ENCODE measurements at places on chromosomes 12 and 14.

DNA sequence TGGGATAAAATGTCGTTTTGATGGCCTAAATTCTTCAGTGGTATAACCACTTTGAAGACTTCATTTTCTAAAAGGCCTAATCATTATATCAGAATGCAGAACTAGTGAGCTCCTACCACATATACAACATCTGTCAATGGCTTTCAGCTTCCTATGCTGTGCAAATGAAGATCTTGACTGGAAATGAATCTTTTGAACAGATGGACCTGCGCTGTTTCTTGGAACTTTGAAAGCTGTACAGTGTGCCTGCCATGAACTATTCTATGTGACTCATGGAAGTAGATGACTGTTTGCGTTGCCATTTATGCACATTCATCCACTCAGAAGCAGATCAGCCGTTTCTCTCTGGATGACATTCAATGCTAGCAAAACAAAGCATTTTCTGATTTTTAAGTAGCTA lies 542.2 kb upstream of the USP15 start:
- DNase-seq, result no peak

GRCh38 chr12:102182635-102183034 lies 15.0 kb downstream of the PMCH start:
- DNase-seq, result no peak

GRCh38 chr12:101697930-101698799 lies 725 bp downstream of the CHPT1 start:
- no peak for DNase-seq

- DNase-seq, result no peak
Observed at GRCh38 chr14:87998482-87998881, 5.5 kb upstream of the GALC start.

- no peak for DNase-seq
Observed at GRCh38 chr12:78060186-78060585, 229.5 kb downstream of the NAV3 start.

GRCh38 chr14:65162031-65162430 lies 59.7 kb upstream of the MAX start:
- no peak for DNase-seq

DNA sequence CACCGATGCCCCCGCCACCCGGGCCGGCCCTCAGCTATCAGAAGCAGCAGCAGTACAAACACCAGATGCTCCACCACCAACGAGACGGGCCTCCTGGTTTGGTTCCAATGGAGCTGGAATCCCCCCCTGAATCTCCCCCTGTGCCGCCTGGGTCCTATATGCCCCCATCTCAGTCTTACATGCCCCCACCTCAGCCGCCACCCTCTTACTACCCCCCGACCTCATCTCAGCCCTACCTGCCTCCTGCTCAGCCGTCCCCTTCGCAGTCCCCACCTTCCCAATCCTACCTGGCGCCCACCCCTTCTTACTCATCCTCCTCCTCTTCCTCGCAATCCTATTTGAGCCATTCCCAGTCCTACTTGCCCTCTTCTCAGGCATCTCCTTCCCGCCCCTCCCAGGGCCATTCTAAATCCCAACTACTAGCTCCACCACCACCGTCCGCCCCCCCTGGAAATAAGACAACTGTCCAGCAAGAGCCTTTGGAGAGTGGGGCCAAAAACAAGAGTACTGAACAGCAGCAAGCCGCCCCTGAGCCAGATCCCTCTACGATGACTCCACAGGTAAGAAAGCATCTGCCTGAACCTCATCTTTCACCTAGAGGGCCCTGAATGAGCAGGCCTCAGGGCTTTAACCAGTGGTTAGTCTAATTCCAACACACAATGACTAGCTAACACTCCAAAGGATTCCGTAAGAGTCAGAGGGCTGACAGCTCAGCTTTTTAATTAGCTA lies 851 bp downstream of the YLPM1 start:
- no peak for DNase-seq

GRCh38 chr12:25970082-25970481 lies 11.6 kb downstream of the RASSF8 start:
- no peak for DNase-seq

DNA sequence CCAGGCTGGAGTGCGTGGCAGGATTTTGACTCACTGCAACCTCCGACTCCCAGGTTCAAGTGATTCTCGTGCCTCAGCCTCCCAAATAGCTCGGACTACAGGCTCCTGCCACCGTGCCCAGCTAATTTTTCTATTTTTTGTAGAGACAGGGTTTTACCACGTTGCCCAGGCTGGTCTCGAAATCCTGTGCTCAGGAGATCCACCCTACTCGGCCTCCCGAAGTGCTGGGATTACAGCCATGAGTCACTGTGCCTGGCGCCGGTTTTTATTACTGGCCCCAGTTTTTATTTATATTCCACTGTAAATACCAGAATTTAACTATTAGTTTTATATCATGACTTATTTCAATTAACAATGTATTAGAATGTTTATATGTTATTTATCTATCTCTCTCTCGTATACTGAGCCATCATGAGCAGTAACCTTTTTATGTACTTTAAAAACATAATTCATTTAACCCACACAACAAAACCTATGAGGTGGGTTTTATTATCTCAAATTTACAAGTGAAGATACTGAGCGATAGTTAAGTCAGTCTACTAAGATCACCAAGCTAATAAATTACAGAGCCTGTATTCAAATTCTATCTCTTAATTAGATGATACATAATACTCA lies 47.8 kb downstream of the HECTD1 start:
- no peak for DNase-seq

DNA sequence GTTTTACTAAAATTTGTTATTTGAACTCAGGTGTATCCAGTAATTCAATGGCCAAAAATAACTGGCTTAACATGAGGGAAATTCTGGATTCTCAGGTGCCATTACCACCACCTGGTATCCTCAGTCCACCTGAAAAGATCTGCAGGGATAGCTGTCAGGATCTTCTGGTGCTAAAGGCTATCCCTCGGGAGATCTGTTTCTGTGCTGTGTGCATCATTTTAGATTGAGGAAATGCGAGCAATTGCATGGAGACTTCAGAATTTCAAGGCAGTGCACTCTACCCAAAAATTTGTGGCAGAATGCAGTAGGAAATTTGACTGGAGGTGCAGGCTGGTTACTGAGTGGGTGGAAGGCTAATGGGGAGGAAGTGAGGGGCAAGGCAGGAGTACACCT lies 26.4 kb downstream of the ZCCHC8 start:
- DNase-seq, result no peak

DNA sequence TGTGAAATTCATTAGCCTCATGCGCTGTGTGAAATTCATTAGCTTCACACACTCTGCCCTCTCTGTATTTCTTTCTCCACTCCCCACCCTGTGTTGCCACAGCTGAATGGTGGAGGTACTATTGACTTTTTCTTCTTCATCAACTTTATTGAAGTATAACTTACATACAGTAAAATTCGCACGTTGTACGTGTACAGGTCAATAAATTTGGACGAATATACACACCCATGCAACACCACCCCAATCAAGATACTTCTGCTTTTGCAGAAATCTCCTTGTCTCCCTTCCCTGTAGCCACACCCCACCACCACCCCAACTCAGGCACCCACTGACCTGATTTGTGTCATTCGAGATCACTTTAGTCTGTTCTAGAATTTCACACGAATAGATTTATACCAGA lies 51.8 kb downstream of the FBXL14 start:
- DNase-seq, result no peak

DNA sequence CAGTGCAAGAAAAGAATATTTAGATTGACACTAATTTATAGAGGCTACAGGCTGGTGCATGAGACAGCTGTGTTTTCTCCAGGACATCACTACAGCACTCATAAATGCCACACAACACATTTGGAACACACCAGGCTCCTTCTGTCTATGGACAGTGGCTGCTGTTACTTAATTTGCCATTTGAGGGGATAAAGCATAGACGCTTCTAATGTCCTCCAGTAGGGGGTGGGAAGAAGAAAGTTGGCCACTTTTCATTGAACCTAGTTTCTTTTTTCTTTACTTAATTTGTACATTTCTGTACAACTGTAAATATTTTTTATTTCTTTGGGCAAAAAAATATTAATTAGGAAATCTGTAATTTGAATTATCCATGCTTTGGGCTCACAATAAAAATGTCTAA lies 12.4 kb upstream of the RTN1 start:
- DNase-seq, result no peak

DNA sequence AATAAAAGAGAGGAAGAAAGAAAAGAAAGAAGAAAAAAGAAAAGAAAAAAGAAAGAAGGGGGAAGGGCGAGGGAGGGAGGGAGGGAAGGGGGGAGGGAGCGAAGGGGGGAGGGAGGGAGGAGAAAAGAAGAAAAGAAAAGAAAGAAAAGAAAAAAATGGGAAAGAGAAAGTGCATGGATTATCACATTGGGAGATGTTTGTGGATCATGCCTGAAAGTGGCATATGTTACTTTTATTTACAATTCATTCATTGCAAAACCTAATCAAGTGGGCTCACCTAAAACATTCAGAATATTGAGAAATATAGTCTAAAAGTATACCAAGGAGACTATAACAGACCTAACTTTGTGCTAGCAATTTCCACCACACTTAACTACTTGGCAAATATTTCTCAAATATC lies 246.9 kb upstream of the SYT1 start:
- no peak for DNase-seq

DNA sequence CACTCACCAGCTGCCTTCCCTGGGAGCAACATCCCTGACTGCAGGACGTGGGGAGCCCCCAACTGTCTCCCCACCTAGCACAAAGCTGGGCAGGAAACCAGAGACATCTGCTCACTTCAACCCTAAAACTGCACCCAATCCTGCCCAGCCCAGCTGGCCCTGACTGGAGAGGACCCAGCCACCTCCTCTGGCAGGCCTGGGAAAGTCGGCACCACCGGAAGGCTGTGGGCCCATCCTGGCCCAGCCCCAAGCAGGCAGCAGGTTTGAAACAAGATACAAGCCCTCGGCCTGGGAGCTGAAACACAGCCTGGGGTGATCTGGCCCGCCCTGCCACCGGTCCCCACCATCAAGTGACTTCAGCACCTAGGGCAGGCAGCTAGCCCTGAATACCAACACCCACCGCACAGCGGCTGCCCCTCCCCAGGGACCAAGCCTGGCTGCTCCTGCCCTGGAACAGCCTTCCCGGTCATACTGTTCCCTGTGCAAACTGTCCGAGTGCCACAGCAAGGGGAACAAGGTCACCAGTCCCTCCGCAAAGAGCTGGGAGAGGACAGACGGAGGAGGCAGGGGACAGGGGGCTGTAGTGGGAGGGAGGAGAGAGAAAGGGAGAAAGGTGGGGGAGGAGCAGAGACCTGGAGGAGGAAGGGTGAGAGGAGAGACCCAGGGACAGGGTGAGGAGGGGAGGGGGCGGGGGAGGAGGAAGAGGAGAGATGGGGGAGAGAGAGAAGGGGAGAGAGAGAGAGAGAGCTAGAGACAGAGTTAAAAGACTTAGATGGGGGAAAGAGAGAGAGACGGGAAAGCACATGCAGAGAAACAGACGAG lies 115.7 kb downstream of the RFLNA start:
- no peak for DNase-seq

DNA sequence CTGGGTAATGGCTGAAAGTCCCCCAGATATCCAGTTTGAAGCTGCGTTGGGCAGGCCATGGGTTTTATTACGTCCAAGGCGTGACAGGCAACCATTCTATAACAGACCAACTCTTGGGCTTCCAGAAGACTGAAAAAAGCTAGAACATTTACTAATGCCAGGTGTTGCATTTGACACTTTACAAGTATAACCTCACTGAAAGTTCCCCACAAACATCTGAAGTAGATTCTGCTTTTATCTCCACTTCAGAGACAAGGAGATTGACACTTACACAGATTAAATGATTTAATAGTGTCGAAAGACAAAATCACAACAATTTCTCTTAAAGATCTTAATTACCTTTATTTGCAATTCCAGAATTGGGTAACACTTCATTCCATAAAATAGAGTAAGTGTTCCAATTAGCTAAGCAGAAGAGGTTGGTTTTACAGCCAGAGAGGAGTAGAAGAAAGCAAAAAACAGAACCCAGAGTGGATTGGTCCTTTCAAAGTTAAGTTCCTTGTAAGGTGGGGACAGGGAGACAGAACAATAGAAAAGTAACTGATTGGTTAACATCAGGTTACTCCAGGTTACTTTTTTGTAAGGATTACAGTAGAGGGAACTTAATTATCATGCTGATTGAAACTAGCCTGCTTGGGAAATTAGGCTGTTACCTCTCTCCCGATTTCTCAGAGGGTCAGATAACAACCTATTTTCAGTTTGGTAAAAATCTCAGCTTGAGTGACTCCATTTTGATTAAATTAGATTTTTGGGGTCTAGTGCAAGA lies 11.3 kb downstream of the SOCS2 start:
- DNase-seq, result no peak

DNA sequence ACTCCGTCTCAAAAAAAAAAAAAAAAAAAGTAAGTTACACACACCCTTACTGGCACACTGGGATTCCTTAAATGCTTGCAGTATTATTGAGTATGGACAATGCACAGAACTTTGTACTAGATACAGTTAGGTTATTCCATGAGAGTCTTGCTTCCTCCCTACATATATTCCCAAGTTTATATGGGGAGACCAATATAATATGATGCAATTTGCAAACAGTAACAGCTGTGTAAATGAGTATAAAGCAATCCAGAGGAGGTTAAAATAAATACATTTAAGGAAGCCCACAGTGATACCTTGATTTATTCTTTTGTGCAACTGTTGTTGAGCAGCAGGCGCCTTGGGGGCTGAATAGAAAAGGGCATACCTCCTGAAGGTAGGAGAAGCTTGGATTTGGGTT lies 26.6 kb downstream of the RASSF3 start:
- no peak for DNase-seq

DNA sequence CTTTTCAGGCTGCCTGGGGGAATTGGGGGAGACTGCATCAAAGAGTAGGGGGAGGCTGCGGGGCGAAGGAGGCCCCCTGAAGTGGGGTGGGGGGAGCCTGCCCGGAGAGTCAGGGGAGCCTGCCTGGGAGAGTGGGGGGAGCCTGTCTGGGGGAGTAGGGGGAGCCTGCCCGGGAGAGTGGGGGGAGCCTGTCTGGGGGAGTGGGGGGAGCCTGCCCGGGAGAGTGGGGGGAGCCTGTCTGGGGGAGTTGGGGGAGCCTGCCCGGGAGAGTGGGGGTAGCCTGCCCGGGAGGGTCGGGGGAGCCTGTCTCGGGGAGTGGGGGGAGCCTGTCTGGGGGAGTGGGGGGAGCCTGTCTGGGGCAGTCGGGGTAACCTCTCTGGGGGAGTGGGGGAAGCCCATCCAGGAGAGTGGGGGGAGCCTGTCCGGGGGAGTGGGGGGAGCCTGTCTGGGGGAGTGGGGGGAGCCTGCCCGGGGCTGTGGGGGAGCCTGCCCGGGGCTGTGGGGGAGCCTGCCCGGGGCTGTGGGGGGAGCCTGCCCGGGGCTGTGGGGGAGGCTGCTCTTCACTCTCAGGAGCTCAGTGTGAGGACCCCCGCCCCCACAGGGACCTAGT lies 6.5 kb upstream of the DEGS2 start:
- DNase-seq, result no peak

All from activated CD8-positive, alpha-beta memory T cell treated with anti-CD3 and anti-CD28 coated beads for 48 hours (primary cell).